NCI-H446 (cell line): ENCODE measurements at places on chromosomes 3 and 15.
A peak's percentile ranks its signal among the peaks of the same experiment; 100 is the strongest.

GRCh38 chr3:71850654-71851053 is 65.7 kb upstream of the PROK2 start:
- no peak for DNase-seq

DNA sequence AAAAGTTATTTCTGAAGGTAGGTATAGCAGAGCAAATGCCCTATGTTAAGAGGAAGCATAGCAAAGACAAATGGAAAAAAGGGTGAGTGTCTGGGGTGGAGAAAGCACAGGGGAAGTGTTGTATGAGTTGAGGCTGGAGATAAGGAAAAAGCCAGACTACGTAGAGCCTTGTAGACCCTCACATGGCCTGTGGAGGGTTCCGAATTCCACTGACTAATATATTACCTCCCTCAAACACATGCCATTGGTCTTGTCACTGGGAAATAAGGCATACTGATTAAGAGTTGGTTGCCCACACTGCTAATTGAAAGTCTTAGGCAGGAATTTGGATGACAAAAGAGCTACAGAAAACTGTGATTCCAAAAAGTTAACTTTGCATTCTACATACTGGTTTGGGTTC is 65.2 kb downstream of the TRAT1 start:
- no peak for DNase-seq

GRCh38 chr15:74497584-74497983 is 36.6 kb upstream of the UBL7 start:
- peak; percentile 46 for DNase-seq

- DNase-seq = peak; percentile 70
Observed at GRCh38 chr15:91790836-91791235, 62.7 kb upstream of the SLCO3A1 start.

- DNase-seq = peak; percentile 22
Observed at GRCh38 chr15:43932907-43933306, 106.1 kb downstream of the WDR76 start.

DNA sequence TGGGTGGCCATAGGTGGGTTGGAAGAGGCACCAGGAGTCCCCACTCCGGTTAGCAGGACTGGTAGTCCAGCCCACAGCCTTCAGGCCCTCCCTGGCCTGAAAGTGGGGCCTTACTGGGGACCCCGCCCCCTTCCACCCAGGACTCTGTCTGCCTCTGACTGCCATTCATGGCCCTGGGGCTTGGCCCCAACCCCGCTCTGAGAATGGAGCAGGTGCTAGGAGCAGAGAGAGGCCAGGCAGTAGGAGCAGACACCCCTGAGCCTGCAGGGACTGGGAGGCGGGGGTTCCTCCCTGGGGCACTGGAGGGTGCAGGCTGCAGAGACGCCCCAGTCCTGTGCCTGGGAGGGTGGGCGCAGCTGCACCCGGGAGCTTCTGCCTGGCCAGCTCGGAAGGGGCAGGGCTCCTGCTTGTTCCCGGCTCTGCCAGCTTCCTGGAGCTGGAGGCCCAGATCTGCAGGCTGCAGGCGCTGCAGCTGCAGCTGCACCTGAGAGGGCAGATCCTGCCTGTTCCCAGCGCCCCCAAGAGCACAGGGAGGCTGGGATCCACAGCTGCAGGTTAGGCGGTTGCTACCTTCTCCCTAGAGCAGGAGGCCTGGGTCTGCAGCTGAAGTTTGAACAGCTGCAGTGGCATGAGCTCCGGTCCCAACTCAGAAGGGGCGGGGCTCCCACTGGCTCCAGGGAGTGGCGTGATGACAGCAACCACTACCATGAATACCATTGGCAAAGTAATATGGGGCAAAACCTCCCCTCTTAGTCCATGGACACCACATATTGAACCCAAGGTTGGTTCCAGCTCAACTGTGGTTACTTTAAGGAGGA is 194.7 kb downstream of the SQOR start:
- DNase-seq = no peak

- no peak for DNase-seq
Observed at GRCh38 chr3:56364665-56365064, 103.6 kb downstream of the ERC2 start.

- no peak for DNase-seq
Observed at GRCh38 chr3:119531151-119531550, 28.3 kb downstream of the CD80 start.

GRCh38 chr15:99450896-99451358 is 114.9 kb upstream of the MEF2A start:
- no peak for DNase-seq

GRCh38 chr3:26719134-26719533 is 96.6 kb downstream of the LRRC3B start:
- DNase-seq = no peak

DNA sequence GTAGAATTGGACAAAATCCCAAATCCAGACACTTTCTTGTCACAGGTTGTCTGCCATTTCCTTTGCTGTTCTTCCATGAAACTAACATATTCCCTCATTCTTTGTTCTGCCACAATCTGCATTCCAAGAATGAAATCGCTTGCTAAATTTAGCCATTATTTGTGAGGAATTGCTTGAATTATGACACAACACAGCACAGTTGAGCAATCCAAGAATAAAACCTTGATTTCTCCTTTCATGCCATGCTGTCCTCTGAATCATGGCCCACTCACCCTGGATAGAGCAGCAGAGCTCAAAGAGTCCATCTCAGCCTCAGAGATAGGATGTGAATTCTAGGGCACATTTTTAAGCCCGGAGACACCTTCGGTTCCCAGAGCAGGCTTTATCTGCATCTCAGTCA is 35.2 kb upstream of the GREM1 start:
- DNase-seq = no peak

DNA sequence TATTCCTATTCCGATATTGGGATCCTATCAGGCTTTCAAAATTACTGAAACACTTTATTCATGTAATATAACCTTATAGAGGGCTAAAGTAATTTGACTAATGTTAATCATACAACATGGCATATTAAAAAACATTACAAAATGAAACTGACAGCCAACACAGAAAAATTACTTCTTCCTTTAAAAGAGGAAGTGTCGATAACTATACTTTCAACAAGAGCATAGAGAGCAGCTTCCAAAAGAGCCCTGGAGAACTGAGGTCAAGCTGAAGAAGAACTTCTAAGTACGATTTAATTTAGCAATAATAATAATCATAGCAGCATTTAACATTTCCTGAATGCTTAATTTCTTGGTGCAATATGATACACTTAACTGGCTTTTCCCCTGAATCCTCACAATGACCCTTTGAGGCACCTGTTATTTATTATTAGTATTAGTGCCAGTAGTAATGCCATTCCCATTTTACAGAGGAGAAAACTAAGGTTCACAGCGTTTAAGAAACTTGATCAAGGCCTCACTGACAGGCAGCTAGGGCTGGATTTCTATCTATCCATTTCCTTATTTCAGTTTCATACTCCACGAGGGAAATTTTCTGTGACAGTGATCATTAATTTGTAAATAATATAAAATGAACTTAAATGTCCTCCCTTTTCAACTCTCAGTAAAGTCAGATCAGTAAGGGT is 181.6 kb downstream of the CFAP20DC start:
- DNase-seq = no peak

GRCh38 chr3:128083396-128083795 is 31.2 kb downstream of the SEC61A1 start:
- DNase-seq = no peak

DNA sequence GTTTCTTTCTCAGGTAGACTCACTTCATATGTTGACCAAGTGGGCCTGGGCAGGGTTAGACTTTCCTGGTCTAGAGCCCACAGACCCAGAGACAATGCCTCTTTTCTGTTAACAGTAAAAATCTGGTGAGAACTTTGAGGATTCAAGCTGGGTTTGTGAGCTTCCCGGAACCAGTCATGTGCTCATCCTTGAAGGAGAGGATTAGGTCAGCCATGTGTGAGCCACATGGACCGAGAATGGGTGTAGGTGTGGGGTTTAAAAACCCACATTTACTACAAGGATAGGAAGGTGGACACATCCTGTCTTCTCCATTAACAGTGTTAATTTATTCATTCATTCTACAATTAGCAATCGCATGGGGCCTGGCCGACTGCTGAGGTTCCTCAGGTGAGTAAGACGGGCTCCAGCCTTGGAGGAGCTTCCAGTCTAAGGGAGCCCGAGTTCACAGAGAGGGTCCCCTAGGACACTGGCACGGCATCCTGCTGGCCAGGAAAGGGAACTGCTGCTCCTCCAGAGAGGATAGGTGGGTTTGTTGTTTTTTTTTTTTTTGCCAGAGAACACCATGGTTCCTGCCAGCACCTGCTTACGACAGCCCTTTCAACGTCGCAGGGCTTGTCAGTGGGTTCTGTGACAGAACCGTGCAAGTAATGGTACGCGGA is 69.0 kb downstream of the SQOR start:
- DNase-seq = no peak

- DNase-seq = no peak
Observed at GRCh38 chr3:174132421-174133042, 726.6 kb upstream of the NAALADL2 start.

DNA sequence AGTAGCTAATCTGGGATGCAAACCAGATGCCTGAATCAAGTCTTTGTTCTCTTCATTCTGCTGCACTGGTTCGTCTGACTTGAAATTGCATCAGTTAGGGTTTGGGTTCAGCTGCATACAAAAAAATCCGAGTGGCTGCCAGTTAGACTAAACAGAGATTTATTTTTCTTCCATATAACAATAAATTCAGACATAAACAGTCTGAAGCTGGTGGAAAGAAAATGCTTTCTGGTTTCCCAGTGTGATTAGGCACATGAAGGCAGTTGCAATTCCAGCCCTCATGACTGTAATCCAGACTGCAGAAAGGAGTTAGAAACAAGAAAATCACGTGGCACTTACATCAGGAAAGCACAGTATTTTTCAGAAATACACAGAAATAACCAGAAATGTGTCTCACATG is 930.7 kb downstream of the MCTP2 start:
- no peak for DNase-seq
